Activated naive CD8-positive, alpha-beta T cell treated with anti-CD3 and anti-CD28 coated beads for 36 hours (primary cell): ENCODE measurements at places on chromosomes 3 and 15.

DNA sequence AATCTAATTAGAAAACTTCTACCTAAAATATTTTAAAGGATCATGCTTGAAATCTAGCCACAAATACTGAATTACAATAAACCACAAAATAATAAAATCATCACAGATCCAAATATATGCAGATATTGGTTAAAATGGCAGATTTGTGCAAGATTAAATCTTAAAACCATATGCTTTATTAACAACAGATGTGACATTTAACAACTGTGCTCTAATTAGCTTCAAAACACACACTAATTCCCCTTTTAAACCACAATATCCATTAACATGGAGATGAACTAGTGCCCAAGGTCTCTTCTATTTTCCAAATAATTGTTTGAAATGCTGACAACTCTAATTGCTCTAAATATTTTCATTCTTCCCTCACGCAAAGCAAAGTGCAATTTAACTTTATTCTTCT lies 1530.3 kb downstream of the SI start:
- DNase-seq: no peak

DNA sequence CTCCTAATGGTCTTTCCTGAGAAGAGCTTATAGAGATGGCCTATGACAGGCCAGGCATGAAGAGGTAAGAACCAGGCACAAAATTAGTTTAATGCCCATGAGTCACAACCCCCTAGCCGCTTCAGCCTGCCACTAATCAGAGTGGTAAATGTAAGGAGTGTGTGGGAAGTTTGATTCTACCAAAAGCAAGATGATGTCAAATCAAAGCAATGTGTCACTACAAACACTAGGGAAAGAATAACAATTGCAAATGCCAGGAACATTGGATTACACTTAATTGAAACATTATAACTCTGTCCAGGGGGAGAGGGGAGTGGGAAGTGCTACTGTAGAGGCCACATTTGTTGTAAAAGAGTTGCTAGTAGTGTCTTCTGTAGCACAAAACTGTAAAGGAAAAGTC lies 596.6 kb upstream of the AGTR1 start:
- no peak for DNase-seq

- no peak for DNase-seq
Measured at GRCh38 chr3:135426508-135426907, 539.0 kb upstream of the PPP2R3A start.

DNA sequence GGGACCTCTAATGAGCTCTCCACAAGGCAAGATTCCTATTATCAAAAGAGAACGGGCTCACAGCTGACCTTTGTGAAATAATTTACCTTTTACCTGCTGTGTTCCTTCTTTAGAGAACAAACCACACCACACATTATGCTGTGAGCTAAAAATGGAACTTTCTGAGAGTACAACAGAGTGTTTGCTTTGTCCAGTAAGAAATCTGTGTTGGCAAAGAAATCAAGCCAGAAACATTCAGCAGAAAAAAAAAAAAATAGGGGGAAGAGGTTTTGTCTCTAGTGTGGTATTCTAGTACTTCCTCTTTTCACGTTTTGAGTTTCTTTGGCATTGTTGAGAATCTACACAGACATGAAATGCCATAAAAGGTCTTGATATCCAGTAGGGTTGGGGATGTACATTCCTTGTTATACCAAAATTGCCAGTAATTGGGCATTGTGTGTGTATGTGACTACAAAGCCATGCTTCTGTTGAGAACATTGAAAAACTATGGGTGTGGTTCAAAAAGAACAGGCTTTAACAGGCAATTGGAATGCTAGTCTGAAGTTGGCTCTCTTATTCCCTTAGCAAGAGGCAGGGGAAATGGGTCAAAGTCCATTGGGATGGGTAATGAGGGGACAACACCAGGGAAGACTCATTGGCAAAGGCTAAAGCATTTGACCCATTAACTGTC lies 273.5 kb downstream of the NEK10 start:
- no peak for DNase-seq

DNA sequence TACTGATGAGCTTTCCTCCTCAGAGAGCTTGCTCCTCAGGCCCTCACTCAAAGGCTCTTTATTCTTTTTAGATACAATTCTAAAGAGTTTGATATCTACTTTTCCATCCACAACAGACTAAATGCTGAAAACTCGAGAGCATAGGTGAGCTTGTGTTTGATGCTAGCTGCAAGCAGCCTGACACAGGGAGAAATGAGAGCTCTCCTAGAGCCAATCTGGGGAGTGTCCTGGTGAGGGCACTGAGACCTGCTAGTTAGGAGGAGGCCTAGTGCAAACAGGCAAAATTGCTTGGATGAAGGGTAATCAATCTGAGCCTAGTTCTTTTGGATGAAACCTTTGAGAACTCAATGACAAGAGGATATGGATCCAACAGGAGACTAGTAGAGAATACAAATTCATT lies 300.8 kb downstream of the ZBTB20 start:
- no peak for DNase-seq
